ENCODE measurements at places on chromosomes 7 and 10. TPM values are rescaled to one million over a fixed set of nuclear protein-coding genes. Genes with fewer than 3 reads are reported as not detected.

TMEM196 gene
- 18.8 TPM for total RNA-seq

GRCh38 chr7:95584769-95585425 is 11.4 kb downstream of the PDK4 start:
- no peak for DNase-seq

- no peak for DNase-seq
Observed at GRCh38 chr10:22699976-22700375, 14.4 kb downstream of the PIP4K2A start.

- no peak for DNase-seq
Observed at GRCh38 chr10:73762915-73763314, 18.7 kb downstream of the SEC24C start.

GRCh38 chr7:29443552-29443951 is 120.1 kb upstream of the PRR15 start:
- no peak for DNase-seq

DNA sequence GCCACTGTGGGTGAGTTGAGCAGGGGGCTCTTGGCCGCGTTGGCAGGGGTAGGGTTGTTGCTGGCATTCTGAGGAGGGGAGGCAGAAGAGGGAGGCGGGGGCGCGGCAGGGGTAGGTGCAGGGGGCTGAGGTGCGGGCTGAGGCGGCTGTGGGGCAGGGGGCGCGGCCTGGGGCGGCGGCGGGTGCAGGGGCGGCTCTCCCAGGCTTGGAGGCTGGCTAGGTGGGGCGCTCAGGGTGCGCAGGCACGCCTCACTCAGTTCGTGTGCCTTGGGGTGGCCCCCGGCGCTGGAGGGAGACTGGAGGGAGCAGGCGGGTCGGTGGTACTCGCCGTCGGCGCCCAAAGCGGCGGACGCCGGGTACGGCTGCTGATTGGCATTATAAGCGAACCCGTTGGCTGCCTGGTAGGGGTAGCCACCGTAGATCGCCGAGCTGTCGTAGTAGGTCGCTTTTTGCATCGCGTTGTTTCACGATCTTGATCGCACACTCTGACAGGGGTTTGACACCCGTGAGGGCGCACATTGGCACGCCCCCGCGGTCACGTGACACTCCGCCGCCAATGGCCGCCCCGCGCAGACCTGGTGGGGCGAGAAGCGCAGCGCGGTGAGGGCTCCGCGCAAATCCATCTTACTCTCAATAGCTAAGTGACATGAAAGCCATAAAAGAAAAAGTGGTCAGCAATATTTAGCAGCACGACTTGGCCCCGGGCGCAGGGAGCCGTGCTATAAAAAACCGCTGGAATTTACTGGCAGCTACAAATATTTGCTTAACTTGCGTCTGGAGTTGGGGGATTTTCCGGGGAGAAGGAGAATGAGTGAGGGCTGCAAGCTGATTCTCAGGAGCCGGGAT is 7.9 kb upstream of the HOXA2 start:
- DNase-seq, result no peak

GPR22 gene
- total RNA-seq, result 102 TPM

GRCh38 chr10:123514996-123515395 is 151.2 kb upstream of the GPR26 start:
- DNase-seq, result no peak

TAS2R4 gene
- 2.0 TPM for total RNA-seq

- no peak for DNase-seq
Observed at GRCh38 chr10:126135941-126136595, 239.7 kb downstream of the FANK1 start.

HOXA5 gene
- total RNA-seq, result not detected

GRCh38 chr7:113086431-113086888 is at the start of gene GPR85:
TSS of gene GPR85 (minus strand) at chr7:113086827. CDS start at chr7:113084721, 2,106 bp downstream.
- DNase-seq, result peak; percentile 61

WNT8B gene
- total RNA-seq, result not detected

Data from frontal cortex (tissue), 4 donors.